ENCODE measurements at places on chromosomes 1 and 21.
A peak's percentile ranks its signal among the peaks of the same experiment; 100 is the strongest.

- peak; percentile 37 for DNase-seq
Measured at GRCh38 chr1:29197590-29197924, 15.9 kb upstream of the SRSF4 start.

DNA sequence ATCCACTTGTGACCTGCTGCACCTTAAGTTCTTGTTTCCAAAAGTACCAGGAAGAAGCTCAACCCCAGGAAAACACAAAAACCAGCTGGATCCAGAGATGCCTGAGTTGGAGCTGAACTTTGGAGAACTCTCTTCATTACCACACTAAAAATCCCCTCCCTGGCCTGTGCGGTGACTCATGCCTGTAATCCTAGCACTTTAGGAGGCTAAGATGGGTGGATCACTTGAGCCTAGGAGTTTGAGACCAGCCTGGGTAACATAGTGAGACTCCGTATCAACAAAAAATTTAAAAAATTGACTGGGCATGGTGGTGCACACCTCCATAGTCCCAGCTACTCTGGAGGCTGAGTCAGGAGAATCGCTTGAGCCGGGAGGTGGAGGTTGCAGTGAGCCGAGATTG is 6.2 kb downstream of the MAP1LC3C start:
- no peak for DNase-seq

DNA sequence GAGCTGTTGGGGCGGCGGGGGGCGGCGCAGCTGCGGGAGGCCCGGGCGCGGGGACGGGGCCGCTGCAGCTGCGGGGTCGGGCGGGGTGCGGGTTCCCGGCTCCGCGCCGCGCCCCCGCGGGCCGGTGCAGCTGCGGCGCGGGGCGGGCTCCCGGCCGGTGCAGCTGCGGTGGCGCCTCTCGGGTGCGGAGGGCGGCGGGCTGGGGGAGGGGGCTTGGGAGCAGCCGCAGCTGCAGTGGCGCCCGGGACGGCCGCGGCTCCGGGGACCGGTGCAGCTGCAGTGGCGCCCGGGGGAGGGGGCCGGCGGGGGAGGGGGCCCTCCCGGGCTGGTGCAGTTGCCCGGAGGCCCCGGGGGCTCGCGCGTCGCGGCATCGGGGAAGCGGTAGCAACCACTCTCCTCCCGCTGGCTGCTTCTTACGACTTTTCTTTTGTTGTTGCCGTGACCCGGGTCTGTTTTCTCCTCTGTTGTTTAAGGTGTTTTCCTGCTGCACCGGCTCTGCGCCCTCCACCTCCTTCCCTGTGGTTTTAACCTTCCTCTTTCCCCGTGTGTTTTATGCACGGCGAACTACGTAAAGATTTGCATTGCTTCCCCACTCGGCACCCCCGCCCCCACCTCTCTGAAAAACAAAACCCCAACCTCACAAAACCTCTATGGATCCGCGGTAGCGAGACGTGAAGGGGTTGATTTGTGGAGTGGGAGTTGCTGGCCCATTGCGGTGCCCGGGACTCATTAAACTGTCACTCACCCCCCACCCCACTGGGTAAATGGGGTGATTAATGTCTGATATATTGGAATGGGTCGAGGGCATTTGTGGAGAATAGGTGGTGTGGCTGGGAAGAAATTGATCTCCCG is 1.7 kb upstream of the ZBTB18 start:
- DNase-seq: peak; percentile 37

GRCh38 chr1:185215911-185216310 is 58.9 kb downstream of the SWT1 start:
- no peak for DNase-seq

DNA sequence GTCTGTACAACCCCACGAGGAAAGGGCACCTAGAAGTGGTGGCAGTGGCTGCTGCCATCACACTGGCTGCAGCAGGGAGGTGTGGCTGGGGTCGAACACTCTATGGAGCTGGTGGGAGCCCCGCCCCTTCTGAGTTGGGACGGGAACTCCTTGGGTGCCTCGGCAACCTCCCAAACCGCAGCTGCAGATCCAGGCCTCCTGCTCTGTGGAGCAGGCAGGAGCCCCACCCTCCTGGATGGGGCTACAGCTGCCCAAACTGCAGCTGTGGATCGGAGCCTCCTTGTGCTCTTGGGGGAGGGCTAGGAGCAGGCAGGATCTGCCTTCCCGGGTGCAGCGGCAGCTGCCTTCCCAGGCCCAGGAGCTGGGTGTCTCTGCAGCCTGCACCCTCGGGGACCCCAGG is 38.9 kb upstream of the TARDBP start:
- DNase-seq: no peak

DNA sequence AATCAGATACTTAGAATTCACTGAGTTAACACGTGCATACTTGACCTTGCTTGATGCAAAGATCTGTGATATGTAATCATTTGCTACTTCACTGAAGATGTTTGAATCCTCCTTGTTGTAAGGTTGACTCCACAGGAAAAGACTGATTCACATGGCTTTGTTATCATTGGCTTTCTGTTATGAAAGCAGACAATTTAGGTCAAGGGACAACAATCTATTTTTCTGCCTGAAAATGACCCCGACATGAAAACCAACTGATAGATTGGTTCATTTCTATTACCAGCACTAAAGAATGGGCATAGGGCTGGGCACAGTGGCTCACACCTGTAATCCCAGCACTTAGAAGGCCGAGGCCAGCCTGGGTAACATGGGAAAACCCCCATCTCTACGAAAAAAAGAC is 546.9 kb downstream of the SMYD3 start:
- no peak for DNase-seq

DNA sequence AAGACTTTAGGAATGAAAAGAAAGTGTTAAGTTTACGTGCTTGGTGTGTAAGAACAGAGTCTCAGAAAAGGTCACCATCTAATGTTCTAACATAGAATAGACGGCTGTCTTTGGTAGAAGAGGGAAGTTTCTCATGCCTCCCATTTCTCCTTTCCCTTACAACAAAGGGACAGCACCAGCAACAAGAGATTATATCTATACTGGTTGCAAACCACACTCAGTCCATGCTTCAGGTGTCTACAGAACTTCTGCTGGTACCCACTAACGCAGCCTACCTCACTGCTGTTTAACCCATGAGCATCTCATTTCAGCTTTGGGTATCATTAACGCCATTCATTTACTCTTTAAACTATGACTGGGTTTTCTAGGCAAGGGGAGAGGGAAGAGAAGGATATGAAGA is 9.2 kb upstream of the ITPKB start:
- no peak for DNase-seq

- DNase-seq: no peak
Measured at GRCh38 chr21:29194847-29195246, 64.4 kb downstream of the MAP3K7CL start.

DNA sequence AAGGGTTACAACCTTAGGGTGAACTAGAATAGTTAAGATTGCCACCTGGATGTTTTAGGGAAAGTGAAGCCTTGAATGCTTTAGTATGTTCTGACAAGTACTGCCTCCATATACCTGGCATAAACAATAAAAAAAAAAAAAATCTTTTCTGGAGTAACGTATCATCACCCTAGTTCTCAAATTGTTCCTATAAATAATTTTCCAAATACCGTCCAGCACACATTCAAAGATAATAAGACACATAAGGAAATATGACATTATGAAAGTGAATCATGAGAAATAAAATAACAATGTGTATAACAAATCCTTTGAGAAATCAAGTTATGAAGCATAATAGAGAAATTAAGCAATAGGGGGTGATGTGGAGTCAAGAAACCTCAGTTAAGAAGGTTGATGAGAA is 20.6 kb downstream of the C1orf141 start:
- no peak for DNase-seq

- no peak for DNase-seq
Measured at GRCh38 chr1:33170351-33171274, 11.2 kb downstream of the TRIM62 start.

DNA sequence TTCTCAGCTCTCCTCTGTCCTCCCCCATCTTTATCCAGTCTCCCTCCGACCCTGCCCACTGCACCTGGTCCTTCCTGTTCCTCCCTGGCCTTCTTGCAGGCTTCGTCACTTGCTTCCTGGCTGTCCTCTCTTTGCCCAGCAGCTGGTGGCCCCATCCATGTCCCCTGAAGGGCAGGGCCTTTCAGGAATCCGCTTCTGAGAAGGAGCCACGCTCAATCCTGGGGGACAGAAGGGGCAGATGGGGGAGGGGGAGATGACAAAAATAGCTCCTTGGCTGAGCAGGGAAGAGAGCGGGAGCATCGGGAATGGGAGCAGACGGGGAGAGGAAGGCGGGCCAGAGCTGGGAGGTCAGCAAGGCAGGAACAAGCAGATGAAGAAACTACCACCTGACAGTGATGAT is 40.7 kb downstream of the SLC30A1 start:
- DNase-seq: no peak

DNA sequence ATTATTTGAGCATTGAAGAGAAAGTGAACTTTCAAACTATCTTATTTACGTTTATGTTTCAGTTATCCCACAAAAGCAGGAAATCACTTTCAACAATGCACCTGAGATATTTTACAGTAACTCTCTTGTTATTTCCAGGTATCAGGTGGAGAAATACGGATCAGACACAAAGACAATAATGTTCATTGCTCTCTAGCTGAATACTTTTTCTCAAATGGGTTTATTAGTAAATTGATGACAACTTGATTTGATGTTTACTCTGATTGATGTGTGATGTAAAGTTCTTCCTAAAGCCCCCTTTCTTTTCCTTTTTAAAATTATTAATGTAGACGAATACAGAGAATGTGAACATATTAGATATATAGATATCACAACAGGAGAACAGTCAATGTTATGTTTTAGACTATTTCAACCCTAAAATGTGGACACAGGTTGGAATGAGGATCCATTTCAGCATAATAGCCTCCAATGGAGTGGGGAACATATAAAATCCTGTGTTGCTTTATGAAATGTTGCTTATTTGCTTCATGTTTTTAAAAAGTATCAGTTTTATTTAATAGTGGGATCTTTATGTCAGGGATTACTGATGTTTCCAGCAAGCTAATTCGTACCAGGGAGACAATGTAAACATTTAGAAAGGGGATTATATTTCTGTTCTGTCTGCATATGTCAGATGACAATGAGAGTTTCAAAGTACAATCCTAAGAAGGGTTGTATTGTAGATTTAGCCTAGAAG is 1522.3 kb upstream of the TPTE start:
- DNase-seq: no peak

DNA sequence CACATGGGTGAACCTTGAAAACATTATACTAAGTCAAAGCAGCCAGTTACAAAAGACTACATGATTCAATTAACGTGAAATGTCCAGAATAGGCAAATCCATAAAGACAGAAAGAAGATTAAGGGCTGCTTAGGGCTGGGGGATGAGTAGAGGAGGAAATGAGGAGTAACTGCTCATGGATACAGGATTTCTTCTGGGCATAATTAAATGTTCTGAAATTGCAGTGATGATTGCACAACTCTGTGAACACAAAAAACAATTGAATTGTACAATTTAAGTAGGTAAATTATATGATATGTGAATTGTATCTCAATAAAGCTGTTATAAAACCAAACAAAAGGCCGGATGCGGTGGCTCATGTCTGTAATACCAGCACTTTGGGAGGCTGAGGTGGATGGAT is 52.2 kb downstream of the RERE start:
- DNase-seq: no peak

GRCh38 chr1:213374369-213374768 is 323.3 kb downstream of the RPS6KC1 start:
- peak; percentile 30 for DNase-seq

DNA sequence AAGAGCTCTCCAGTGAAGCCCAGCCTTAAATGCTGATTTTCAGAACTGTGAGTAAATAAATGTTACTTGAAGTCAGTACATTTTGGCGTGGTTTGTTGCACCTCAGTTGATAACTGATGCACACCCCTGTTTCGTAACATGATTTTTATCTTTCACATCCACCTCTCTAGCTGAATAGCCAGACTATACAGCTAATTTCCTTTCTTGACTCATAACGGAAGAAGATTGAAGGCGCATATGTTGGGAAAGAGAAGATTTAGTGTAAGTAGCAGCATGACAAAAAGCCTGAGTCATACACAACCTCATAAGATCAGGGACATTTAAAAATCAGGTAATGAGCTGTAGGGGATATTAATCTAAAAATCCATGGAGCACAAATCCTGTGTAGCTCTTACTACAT is 716.2 kb upstream of the ZP4 start:
- no peak for DNase-seq

DNA sequence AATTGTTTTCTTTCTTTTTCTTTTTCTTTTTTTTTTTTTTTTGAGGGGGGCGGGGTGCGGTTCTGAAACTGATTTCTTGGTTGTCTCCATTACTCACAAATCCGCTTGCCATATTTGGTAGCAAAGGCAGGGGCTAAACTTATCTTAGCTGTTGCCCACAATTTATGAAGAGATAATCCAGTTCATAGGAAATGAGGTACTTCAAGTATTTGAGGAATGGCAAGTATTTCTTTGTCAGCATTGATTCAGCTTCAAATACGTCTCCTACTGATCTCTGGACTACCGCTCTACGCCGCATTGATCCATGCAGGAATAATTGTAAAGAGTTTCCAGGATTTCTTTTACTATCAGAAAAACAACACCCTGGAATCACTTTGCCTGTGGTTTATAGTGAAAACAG is 289.2 kb upstream of the DPYD start:
- DNase-seq: no peak

- no peak for DNase-seq
Measured at GRCh38 chr1:12464598-12465056, 153.4 kb downstream of the DHRS3 start.

GRCh38 chr1:182561456-182561855 is 27.6 kb downstream of the RNASEL start:
- DNase-seq: no peak

- no peak for DNase-seq
Measured at GRCh38 chr1:219144658-219145315, 28.9 kb upstream of the LYPLAL1 start.

DNA sequence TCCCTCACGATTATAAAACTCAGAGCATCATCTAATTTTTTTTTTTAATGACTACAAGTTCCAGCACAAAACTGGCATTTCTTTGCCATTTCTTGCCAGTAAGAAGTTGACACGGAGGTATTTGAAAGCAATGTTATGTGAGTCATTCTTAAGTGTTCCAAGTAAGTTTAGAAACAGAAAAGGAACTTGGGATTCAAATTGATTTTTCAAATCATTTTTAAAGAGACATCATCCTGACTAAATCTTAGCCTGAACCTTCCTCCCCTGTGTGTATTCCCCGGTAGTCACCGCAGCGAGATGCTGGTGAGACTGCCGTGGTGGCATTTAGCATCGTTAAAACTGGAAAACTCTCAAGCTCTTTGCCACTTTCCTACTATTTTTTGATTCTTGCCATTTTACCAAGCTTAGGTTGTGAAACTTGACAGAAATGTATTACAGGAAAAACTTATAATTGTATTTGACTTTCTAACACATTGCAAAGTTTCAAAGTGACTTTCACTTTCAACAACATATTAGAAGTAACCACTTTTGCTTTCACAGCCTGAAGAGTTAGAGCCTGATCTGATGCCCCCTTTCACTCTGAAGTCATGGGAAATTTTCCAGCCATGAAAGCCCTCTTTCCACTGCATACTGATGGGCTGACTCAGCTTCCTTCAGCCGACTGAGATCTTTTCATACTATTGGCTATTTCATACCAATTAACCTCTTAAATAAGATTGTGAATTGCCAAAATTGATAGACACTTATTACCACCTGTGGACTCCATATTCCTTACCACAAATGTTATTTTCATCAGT is 61.4 kb downstream of the OLFML2B start:
- peak; percentile 21 for DNase-seq

- no peak for DNase-seq
Measured at GRCh38 chr1:118124064-118124463, 61.0 kb downstream of the SPAG17 start.

- no peak for DNase-seq
Measured at GRCh38 chr21:29332461-29333362, 34.0 kb downstream of the BACH1 start.

GRCh38 chr1:112706505-112707220 is at the start of gene RHOC:
Gene RHOC (minus strand): TSS chr1:112707127. CDS start chr1:112703799, 3,328 bp downstream.
- DNase-seq: no peak
